ENCODE measurements at places on chromosomes 12 and 14. TPM values are rescaled to one million over a fixed set of nuclear protein-coding genes. Genes with fewer than 3 reads are reported as not detected.

The PROX2 gene
- total RNA-seq = not detected

The CLEC7A gene
- 27.1 TPM for total RNA-seq

The RNU4-1 gene
- under 0.01 TPM for total RNA-seq

The TMEM229B gene
- total RNA-seq = 0.30 TPM

The SOAT2 gene
- total RNA-seq = not detected
